ENCODE measurements at places on chromosomes 16 and 17.

GRCh38 chr17:32772453-32773025 is 104.4 kb downstream of the MYO1D start:
- DNase-seq, result no peak

DNA sequence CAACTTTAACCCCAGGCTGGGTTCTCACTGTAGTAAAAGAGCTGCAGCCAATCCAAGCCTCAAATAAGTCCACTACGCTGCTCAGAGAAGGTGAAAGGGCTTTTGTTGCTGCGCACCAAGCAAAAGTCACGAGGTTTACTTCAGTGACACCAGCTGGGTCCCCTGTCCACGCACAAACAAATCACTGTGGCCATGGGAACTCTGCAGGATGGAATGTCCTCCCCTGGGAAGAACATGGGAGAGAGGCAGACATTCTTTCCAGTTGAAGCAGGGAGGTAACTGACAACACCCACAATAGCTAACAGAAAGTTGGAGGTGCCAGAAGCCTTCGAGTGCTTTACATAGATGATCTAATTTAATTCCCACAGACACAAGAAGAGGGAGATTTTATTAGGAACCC is 181.9 kb downstream of the PMP22 start:
- DNase-seq, result no peak

DNA sequence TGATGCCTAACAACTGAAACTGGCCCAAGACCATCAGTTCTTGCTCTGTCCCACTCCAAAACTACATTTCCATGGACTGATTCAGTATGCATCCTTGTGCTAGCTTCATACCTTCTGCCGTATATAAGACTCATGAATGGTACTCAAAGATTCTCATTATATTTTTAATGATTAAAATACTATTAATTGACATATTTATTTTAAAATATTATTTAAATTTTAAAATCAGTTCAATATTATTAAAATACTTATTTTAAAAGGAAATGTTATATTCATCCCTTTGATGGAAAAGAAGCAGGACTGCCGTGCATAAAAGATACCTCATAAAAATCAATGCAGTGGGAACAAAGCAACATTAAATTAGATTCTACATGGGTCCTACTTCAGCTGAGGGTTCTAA is 153.4 kb downstream of the AXIN2 start:
- no peak for DNase-seq

DNA sequence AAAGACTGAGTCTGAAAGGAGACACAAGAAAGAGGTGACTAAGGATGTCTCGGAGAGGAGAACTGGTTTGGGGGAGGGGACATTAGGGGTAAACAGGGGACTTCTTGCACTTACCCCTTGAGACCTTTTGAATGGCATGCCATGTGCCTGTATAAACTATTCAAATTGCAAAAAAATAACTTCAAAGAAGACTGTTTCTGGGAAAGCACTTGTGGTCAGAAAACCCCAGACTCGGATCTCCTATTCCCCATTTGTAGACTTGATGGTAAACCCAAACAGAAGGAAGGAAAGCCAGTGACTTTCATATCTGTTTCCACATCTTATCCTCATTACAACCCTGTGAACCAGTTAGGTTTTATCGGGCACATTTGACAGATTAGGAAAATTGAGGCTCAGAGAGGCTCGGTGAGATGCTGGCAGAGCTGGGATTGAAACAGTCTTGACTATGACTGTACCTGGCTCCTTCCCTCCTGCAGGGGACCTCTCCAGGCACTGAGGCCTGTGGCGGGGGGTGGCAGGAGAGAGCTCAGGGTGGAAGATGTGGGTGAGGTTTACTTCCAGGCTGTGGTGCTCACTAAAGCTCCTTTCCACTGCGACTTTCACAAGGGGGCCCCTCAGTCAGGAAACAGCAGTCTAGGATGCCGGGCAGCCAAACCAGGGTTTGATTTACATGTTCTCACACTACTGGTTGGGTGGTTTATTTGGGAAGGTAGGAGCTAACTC is 30.5 kb upstream of the PLCG2 start:
- no peak for DNase-seq

DNA sequence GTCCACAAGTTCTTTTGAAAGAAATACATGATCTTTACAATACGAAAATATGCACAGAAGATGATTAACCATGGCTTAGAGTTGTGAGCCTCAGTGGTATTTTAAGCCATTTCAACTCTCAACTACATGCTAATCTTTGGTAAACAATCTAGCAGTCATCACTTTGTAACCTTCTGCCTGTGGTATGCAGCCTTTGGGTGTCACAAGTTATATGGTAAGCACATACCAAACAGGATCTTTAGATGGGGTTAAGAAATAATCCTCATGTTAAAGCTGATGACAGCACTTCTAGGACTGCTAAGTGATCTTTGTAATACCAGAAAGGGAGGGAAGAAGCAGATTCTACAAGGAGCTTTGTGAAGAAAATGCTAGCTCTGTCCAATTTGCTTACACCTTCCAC is 74.3 kb downstream of the CA4 start:
- peak; percentile 38 for DNase-seq

DNA sequence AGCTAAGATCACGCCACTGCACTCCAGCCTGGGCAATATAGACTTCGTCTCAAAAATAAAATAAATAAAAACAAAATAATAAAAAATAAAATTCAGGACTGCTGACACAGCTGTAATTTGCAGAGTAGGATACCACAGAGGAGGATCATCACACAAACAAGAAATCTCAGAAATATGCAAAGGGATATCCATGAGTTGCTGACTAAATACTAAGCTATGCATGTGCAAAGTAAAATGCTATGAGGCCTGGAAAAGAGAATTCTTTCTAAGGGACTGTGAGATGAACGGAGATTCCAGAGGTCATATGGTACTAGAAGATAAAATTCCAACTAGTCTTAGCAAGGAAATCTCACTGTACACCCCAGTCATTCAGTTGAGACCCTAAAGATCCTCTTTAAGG is 74.8 kb downstream of the SLC39A11 start:
- DNase-seq, result no peak

Measured in suppressor macrophage (primary cell).